Stimulated activated CD8-positive, alpha-beta memory T cell treated with anti-CD3 and anti-CD28 coated beads, Interleukin-7, amount 100 ng/mL, for 1 hour (primary cell): ENCODE measurements at places on chromosomes 12 and 14.

GRCh38 chr12:29804019-29804418 lies 20.3 kb upstream of the TMTC1 start:
- DNase-seq, result no peak

GRCh38 chr14:98227000-98227726 lies 1044.8 kb downstream of the BCL11B start:
- DNase-seq, result no peak

DNA sequence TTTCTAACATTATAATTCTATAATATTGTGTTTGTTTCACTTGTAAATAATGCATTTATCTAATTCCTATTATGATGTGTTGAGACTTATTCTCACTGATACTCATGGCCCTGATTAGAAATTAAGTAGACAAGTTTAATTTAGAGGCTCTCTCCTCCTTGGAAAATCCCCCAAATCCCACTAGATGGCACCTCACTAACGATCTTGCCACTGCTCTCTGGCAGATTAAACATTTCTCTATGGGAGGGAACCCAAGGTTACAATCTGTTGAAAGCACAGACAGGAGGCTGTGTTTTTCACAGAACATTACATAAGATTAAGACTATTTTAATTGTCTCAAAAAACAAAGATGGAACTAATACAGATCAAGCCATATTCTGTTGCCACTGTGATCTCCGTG lies 318.7 kb downstream of the LRFN5 start:
- no peak for DNase-seq

DNA sequence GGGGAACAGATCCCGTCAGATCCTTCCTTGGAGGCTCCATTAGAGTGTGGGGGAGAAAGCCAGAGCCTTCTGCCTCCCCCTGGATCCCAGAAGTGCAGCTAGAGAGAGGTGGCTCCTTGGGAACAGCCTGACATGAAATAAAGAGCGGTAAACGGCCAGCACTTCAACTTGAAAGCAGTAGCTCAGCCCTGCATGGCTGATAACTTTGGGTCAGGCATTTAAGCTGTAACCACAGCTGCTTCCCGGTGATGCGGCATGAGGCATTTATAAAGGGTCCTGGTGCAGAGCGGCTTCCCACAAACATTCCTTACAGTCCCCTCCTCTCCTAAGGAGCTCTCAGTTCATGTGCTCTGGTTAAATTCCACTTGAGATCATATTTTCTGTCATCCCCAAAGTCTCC lies 960.3 kb downstream of the VRK1 start:
- DNase-seq, result no peak

- DNase-seq, result no peak
These were observed 221.4 kb downstream of the MDGA2 start for GRCh38 chr14:47454025-47454424.

- DNase-seq, result no peak
These were observed 99.0 kb downstream of the SETD3 start for GRCh38 chr14:99381688-99382060.

DNA sequence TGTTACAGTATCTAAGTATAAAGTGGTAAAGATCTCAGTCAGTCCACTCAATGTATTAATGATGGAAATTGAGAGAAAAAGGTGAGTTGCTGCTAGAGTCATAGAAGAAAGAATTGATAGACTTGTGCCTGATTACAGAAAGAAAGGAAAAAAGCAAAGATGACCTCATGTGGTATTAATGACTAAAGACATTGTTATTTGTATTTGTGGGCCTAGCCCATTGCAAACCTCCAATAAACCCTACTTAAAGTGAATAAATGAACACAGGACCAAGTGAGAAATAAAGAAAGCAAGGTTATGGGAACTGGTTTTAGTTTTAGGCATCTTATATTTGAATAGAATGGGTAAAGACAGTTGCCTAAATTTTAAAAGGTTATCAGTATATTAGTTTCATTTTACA lies 105.5 kb downstream of the SYT1 start:
- DNase-seq, result no peak

DNA sequence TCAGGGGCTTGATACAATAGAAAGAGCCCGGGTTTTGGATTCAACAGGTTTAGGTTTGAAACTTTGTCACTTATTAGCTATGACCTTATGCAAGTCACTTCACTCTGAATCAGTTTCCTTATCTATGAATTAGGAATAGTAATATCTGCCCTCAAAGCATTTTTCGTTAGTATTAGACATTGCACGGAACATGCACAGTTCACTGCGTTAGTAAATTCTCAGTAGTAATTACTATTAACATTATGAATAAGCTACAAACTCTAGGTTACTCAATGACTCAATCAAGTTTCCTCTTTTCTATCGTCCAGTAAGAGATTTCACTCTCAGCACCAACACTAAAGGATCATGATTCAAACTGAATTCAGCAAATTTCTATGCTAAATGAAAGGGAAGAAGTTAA lies 150.3 kb downstream of the CEP83 start:
- no peak for DNase-seq

DNA sequence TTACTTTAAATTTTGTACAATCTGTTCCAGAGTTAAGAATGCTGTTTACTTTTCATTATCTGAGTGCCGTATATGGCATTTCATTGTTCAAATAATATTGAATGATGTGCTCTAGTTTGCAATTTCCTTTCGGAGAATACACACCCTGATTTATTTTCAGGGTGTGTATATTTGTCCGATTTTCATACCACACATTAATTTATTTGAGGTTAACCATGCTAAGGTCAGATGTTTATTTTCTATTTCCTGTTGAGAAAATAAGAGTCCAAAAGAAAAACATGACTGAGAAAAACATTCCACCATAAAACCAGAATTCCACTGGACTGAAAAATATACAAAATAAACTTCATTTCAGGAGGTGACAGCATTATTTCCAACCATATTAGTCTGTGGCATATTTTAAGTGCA lies 64.2 kb upstream of the OVCH1 start:
- DNase-seq, result no peak

GRCh38 chr14:23692416-23692815 lies 56.3 kb downstream of the DHRS2 start:
- DNase-seq, result no peak

GRCh38 chr12:8452036-8452435 lies 3.7 kb upstream of the CLEC6A start:
- DNase-seq, result no peak

DNA sequence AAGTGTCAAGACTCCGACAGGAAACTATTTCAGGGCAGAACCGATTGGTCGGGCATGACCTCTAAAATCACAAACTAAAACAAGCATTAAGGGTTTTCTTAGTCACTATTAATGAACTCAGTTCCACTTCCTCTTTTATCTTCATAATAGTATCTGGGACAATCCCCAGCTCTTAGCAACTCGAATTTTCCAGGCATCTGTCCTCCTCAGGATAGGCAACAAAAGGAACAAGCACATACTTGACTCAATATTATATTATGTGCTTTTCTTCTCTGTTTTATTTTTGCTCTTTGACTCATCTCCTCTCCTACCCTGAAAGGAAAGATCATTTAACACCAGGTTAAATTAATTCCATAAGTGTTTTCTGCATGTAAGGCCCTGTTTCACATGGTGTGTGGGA lies 638.3 kb upstream of the TBX3 start:
- DNase-seq, result no peak

GRCh38 chr14:26392498-26392897 lies 205.3 kb downstream of the NOVA1 start:
- no peak for DNase-seq

GRCh38 chr12:3606128-3606527 lies 115.1 kb downstream of the PRMT8 start:
- no peak for DNase-seq

DNA sequence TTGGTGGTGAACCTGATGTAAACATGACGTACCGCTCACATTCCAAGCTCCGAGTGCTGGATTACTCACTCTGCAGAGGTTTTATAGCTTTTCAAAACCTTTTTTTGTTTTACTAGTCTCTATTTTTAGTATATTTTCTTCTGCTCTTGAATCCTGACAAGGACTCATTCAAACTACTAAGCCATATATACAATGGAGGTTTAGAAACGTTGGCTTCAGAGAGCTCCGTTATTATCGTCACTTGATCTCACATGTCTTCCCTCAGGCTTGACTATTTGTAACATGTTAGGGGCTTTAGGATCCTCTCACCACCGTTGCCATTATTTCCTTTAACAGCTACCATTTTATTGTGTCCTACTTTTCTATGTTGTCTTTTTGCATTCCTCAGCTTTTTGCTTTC lies 1321.5 kb upstream of the FLRT2 start:
- DNase-seq, result no peak

- no peak for DNase-seq
These were observed 17.5 kb downstream of the BIN2 start for GRCh38 chr12:51306507-51306906.

DNA sequence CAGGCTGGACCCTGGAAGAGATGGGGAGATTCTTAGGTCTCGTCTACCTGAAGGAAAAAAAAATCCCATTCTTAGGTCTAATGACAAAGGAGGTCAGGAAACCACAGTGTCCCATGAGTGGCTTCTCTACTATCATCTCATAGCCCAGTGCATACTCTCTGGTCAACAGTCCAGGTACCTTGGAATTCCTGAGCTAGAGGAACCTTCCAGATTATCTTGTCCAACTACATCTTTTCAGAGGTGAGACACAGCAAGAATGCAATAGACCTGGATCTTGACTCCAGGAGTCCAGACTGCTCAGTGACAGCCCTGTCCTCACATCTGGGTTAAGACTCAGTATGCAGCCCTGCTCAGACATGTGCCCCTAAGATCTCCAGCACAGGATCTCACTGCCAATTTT lies 177.5 kb upstream of the NOS1 start:
- DNase-seq, result no peak

DNA sequence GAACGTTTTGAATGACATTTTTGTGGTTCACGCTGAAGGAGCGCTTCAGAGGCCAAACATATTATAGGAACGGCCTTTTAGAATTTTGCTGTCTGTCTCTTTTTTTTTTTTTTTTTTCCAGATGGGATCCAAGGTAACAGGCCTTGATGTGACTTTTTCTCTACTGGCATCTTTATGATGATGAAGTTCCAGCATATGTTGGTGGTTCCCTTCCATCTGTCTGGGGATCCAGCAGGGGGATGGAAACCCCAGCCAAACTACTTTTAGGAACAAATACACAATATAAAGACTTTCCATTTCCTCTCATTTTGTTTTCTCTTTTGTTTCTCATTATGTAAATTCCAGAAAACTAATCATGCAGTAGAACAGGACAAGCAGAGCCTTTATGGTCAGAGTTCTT lies 239.3 kb upstream of the PRICKLE1 start:
- DNase-seq, result no peak

DNA sequence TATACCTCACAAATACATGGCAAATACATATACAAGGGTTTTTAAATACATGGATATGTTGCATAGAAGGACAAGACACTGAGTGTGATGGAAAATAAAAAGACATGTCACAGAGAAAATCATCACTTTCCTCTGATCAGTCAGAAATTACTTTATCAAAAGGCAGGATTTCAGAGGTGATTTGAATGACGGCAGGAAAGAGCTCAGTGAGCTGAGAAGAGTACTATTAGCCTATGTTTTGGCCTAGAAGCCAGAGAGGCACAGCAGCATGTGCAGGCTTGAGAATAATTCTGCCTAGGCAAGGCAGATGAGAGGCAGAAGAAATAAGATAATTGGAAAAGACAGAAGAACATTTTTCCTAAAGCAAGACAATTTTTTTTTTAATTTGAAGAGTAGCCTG lies 94.9 kb downstream of the BCAT1 start:
- DNase-seq, result no peak

DNA sequence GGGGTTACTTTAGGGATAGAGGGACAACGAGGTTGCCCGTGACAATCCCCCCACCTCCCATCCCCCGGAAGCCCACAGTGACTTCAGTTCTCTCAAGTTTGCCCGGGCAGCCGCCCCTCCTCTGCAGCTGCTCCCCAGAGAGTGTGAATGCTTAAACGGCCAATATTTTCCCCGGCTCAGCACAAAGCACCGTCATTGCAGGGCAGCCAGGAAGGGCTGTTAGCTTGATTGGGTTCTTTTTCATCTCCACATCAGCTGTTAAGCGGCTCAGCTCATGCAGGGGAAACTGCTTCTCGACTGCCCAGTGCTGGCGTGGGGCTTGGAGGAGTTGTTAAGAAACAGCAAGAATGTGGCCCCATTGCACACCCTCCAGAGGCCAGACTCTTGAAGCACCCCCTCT lies 120.5 kb upstream of the NCOR2 start:
- no peak for DNase-seq

DNA sequence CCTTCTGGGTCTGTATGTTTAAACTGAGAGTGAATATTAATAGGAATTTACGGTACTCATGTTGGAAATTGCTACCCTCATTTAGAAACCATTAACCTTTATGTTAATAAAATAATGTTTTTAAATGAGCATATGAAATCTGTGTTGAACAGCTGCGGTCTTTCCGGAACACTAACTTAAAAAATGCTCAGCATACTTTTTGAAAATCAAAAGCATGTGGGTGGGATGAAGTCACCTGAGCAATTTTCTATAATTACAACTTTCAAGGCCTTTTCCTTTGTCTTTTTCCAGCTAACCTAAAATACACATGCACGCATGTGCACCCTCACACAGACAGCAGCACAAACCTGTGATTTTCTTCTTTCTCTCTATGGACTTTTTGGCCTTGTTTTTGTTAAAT lies 39.8 kb downstream of the BORCS5 start:
- DNase-seq, result no peak

- no peak for DNase-seq
These were observed 2.4 kb upstream of the CSRNP2 start for GRCh38 chr12:51085757-51086156.

- peak; percentile 5 for DNase-seq
These were observed 20.5 kb upstream of the GUCY2C start for GRCh38 chr12:14716848-14717444.

DNA sequence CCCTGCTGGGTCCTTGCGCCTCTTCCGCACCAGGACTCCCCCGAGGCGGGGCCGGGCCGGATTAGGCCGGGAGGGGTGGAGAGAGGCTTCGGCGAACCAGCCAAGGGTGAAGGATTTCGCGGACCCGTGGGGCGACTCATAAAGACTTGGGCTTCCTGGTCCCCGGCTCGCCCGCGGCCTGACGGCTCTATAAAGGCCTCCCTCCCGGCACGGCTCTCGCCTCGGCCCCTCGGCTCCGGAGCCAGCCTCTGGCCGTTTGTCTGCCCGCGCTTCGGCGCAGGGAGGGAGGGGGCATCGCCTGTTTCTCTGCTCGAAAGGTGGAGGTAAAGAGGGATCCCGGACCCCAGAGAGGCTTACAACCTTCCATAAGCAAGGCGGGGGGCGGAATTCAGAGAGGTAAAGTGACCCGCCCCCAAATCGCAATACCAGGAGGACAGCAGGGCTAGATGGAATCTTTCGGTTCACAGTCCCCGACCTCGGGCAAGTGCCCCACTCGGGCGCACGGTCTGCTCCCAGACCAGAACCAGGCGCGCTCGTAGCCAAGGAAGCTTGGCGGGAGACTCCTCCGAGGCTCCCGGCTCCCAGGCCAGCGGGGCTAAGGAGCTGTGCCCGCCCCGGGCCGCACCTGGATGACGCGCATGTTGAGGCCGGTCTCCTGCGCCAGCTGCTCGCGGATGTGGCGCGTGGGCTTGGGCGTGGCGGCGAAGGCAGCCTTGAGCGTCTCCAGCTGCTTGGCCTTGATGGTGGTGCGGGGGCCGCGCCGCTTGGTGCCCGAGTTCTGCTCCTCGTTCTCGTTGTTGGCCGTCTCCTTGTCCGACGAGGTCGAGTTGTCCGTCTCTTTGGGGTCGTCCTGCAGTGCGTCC lies 3.9 kb downstream of the LHX5 start:
- no peak for DNase-seq
